Uterus (tissue), 4 donors: ENCODE measurements at places on chromosomes 7 and 10.

DNA sequence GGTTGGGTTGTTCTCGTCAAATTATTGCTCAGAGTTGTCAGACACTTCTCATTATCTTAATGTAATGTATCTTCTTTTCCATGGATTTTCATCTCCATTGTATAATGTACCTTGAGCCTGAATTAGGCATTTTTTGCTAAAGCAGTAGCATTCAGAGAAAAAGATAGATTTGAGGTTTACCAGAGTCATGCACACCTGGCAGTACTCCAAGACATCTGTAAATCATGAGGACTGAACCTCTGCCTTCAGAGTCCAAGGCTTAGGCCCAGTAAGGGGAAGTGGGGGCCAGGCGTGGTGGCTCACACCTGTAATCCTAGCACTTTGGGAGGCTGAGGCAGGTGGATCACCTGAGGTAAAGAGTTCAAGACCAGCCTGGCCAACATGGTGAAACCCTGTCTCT, 624.3 kb upstream of the MBL2 start:
- DNase-seq = no peak

DNA sequence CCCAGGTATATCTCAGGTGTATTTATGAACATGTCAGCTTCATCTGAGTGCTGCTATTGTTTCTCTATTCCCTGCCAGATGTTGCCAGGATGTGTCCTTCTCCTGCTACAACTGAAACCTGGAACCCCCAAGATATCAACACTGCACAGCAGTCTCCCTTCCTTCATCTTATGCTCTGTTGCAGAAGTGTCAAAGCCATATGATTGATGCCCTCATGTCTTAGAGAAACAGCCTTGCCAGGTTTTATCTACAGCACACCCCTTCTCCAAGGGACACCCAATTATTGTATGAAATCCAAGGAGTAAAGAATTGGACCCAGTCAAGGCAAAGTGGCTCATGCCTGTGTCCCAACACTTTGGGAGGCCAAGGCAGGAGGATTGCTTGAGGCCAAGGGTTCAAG, 60.5 kb upstream of the GHITM start:
- no peak for DNase-seq

- DNase-seq = no peak
Measured at GRCh38 chr10:119872610-119872859, at the start of gene MCMBP. MCMBP (minus strand) TSS chr10:119872843; CDS start chr10:119872584, 259 bp downstream.

DNA sequence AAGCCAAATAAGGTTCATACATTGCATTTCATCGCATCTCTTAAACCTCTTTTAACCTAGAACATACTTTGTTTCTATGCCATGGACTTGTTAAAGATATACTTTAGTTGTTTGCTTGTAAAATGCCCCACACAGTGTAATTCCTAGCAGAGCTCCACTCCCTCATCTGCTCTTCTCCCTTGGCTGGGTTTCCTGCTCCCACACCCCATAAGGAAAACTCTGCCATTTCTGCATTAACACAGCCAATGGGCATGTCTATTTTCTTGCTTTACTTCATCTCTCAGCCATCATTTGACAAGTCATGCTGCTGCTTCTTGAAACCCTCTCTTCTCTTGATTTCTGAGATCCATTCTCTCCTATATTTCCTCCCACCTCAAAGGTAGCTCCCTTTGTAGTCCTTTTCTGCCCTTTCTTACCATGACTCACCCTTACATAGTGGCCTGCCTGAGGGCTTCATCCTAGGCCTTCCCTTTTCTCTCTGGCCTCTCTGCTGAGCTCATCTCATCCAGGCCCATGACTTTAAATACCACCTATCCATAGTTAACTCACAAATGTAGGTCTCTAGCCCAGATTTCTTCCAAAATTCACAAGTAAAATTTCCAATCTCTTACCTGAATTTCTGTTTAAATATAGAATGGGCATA, 471.4 kb downstream of the ADRA2A start:
- no peak for DNase-seq

DNA sequence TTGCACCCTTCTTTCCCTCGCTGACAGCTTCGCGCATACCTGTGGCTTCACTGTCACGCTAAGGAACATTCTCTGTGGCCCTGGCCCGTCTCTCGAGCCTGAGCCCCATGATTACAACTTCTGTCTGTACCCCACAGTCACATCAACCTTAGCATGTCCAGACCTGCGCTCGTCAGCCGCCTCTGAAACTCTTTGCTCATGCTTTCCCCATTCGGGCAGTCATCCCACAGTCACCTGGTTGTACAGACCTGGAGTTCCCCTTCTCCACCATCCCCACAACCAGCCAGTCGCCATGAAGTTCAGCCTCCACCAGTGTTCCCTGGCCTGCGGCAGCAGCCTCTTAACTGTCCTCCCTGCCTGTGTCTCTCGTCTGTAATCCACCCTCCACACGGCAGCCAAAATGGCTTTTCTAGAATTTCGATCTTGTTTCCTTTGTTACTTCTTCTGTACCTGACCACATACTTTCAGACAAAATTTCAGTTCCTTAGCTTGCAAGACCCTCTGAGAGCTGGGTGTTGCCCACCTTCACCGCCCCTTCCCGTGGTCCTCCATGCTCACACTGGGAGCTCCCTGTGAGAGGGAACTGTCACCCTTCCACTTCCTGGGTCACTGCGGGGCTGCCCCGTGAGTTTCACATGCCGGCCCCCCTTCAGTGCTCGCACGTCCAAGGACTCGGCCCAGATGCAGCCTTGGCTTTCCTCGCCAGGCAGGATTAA, 229.2 kb downstream of the CELF2 start:
- DNase-seq = no peak

DNA sequence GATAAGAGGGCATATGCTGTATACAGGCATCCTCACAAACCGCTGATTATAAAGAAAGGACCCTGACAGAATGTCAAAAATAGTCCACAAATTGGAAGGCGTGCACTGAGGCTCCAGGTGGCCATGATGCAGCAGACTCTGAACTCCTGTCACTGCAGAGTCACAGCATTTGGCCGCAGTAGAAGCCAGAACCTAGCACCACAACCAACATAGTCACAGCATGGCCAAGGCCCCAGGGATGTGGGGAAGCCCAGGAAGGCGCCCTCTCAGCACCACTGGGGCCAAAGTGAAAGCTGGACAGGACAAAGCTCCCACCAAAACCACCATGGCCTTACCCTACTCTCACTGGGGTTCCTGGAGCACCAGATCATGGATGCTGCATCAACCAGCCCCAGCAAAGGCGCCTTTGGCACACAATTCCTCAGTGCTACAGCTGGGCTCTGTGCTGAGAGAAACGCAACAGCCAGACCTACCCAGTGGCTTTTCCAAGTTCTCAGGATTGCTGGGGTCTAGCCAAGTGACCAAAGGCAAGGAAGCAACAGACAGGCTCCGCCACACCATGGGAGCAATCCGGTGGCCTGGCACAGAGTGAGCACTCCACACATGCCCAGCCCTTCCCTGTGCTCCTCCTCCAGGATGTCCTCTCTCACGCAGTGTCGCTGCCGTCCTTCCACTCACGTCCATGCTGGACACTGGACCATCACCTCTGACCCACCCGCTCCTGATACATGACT, 60.2 kb downstream of the STK17A start:
- DNase-seq = no peak

- DNase-seq = peak; percentile 40
Measured at GRCh38 chr7:42739638-42740037, 172.2 kb downstream of the C7orf25 start.

- DNase-seq = no peak
Measured at GRCh38 chr10:72263613-72264241, 10.0 kb upstream of the DDIT4 start.

DNA sequence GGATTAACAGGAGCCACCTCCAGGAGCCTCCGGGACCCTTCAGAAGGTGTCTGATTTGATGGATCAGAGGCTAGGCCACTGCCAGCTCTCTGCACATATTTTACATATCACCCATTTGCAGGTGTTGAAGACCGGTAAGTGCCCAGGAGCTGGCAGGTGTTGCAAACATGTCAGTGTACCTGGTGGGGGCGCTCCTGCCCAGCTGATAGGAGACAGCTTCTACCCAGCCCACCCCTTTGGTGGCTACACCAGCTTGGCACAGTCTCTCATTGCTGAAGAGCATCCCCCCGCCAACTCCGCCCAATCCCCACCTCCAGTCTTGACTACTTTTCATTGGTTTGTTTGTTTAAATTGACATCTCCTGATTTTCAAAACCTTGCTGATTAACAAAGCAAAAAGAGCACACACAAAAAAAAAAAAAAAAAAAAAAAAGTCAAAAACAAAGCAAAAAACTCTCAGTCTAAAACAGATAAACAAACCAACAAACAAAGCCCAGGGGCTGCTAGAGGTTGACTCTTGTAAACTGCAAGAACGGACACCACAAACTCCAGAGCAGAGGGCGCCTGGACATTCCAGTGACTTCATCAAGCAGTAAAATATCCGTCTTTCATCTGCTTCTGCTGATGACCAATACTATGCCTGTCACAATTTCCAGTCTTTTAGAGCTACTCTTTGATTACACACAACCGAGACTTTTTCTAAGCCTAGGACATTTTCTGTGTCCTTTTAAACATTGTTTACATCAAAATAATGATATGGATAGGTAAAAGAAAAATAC, 275.3 kb downstream of the NRG3 start:
- no peak for DNase-seq

GRCh38 chr7:23721456-23721855, 11.4 kb downstream of the STK31 start:
- DNase-seq = no peak

- DNase-seq = no peak
Measured at GRCh38 chr7:12211711-12212485, 804 bp downstream of the TMEM106B start.

DNA sequence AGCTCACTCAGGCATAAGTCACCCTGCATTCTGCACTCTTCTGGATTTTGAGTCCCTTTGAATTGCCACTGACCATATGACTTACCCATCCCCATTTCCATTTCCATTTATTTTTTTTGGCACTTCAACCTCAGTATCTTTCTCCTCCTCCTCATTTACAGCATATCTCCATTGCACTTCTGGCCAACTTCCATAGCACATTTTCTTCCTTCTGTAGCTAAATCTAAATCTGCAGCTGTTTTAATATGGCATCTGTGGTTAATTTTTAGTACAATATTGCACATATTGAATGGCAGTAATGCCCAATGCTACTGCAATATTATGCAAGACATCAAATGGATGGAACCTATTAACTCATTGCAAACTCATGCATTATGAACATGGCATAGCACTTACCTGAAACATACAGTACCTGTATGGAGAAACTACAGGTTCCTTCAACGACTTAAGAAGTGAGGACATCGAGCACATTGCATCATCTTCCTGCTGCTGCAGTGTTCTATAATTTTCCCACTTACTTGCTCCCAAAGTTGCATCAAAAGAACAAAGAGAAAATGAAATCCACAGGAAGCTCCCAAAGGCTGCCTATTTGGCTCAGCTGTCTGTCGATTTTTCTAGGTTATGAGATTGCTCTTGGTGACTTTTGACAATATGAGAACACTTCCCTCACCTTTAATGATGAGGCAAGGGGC, 55.7 kb downstream of the LRRTM3 start:
- no peak for DNase-seq
